Colonic mucosa (tissue), 4 donors: ENCODE measurements at places on chromosomes 12 and 14. TPM values are rescaled to one million over a fixed set of nuclear protein-coding genes. Genes with fewer than 3 reads are reported as not detected.

GRCh38 chr12:8658346-8658745 lies 4.3 kb downstream of the MFAP5 start:
- H3K27me3 ChIP-seq = no peaks in the 10 kb centered on the region
- H3K36me3 ChIP-seq = no peaks in the 10 kb centered on the region
- no peak overlapping the region for H3K4me3 ChIP-seq
- no peaks in the 10 kb centered on the region for H3K4me1 ChIP-seq

DNA sequence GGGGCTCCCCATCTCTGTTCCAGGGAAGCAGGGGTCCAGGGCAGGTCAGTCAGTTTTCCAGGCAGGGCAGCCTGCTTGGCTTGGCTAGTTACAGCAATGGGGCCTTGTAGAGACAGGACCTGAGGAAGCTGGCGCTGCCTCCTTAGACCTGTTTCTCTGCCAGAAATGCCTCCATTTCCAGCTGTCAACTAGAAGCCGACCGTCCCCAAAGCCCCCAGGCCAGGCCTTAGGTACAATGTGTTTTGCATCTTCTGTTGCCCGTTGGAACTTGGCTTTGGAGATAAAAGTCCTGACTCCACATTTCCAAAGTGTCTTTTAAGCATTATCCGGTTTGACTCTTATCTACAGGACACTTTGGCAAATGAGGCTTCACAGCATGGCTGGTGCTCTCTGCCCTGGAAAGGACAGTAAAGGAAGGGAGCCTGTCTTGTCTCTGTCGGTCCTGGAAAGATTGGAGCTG lies 42.6 kb downstream of the KRT80 start:
- no peak overlapping the region for H3K4me3 ChIP-seq
- no peaks in the 10 kb centered on the region for H3K36me3 ChIP-seq
- H3K27me3 ChIP-seq = no peaks in the 10 kb centered on the region
- H3K27ac ChIP-seq = peak overlapping the region; percentile 97
- H3K4me1 ChIP-seq = peaks cover 24% of the 10 kb centered on the region

- no peaks in the 10 kb centered on the region for H3K4me1 ChIP-seq
- no peak for DNase-seq
- no peak overlapping the region for H3K27ac ChIP-seq
- H3K4me3 ChIP-seq = no peak overlapping the region
- H3K36me3 ChIP-seq = no peaks in the 10 kb centered on the region
Observed at GRCh38 chr12:43198608-43199007, 353.4 kb downstream of the ADAMTS20 start.

DNA sequence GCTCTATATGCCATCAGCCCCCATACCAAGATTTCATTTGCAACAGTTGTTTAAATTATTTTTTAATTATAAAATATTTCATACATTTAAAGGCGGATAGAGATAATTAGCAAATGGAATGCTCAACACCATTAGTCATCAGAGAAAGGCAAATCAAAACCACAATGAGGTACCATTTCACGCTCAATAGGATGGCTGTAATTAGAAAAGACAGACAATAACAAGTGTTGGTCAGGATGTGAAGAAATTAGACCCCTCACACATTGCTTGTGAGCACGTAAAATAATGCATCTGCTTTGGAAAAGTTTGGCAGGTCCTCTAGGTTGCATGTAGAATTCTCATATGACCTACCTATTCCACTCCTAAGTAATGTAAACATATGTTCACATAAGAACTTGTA lies 35.3 kb upstream of the EPS8 start:
- no peaks in the 10 kb centered on the region for H3K36me3 ChIP-seq
- no peaks in the 10 kb centered on the region for H3K27me3 ChIP-seq
- H3K27ac ChIP-seq = no peak overlapping the region
- no peaks in the 10 kb centered on the region for H3K4me1 ChIP-seq
- no peak for DNase-seq

DNA sequence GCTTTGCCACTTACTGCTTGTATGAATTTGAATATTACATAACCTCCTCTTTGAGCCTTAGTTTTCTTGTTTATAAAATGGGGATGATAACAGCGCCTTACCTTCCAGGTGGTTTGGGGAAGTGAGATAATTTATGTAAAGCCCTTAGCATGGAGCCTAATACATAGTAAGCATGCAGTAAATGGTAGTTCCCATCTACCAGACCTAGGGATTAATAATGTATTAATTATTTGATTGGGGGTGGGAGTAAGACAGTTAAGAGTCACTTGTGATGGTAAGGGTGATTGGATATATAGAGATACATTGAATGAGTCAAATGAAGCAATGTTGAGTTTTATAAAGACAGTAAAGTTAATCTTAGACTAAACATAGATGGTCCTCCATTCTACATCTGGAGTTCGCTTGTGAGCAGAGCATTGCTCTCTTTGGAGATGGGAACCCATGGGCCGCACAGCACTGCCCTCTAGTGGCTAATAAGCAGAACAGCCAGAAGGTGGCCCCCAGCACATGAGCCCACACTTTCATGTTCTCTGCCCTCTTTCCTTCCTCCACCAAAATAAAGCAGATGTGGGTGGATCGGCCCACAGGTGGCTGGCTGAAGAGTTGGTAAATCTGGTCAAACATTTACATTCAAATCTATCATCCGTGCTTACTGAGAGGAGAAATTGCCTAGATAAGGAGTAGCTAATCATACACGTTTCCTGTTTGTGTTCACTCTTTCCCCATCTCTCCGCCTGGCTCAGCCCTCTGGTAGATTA lies 26.5 kb upstream of the TAMALIN start:
- H3K27ac ChIP-seq = no peak overlapping the region
- H3K27me3 ChIP-seq = no peaks in the 10 kb centered on the region
- no peak overlapping the region for H3K4me3 ChIP-seq
- peaks cover 27% of the 10 kb centered on the region for H3K36me3 ChIP-seq
- peak; percentile 70 for DNase-seq
- no peaks in the 10 kb centered on the region for H3K4me1 ChIP-seq

DNA sequence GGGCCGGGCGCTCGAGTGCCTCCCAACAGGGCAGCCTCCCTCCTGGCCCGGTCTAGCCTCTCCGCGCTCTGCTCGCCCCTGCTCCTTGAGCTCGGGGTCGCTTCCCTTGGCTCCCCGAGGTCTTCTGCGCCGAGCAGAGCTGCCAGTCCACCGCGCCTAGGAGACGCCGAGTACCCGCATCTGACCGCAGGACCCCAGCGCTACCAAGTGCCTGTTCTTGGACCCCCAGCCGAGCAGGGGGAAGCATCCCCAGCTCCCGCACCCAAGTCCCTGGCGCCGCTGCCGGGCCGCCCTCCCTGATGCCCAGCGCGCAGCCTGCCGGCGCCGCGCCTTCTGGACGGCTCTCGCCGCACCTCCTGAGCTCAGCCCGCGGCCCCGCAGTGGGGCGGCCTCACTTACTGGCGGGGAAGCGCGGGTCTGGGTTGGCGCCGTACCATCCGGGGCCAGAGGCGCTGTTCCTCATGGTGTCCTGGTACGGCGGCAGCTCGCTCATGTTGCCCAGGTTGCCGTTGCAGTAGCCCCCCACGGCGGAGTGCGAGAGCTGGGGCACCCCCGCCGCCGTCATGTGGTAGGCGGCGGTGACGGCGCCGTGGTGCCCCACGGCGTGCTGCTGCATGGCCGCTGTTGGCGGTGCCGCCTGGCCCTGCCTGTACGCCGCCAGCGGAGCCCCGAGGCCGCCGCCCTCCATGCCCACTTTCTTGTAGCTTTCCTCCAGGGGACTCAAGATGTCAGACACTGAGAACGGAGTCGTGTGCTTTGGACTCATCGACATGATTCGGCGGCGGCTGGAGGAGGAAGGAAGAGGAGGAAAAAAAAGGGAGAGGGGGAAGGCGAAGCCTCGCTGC lies 1.2 kb downstream of the NKX2-1 start:
- no peak overlapping the region for H3K27ac ChIP-seq
- no peaks in the 10 kb centered on the region for H3K36me3 ChIP-seq
- H3K4me1 ChIP-seq = peaks cover 12% of the 10 kb centered on the region
- peak overlapping the region; percentile 3 for H3K4me3 ChIP-seq

DNA sequence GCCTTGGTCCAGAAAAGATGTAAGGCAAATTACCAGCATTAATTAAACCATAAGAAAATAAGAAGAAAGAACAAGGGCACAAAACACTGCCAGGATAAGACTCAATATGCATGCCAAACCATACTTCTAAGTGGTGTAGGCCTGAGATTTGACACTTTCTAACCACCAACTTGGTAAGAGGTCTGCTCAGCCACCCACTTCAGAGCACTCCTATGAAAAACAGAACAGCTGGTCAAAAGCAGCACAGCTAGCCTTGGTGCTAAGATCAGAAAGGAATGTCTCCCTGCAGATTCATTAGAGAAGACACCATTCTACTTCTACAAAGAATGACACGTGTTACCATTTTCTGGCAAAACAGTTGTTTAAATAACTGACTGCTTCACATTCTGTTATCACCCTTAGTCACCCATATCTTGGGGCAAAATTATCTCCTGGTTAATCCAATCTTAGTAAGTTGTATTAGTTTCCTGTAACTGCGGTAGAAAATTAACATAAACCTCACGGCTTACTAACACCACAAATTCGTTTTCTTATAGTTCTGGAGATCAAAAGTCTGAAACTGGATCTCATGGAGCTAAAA lies 13.2 kb downstream of the RPS6KA5 start:
- H3K27ac ChIP-seq = no peak overlapping the region
- no peak overlapping the region for H3K4me3 ChIP-seq
- H3K4me1 ChIP-seq = no peaks in the 10 kb centered on the region
- no peak for DNase-seq
- H3K27me3 ChIP-seq = no peaks in the 10 kb centered on the region
- no peaks in the 10 kb centered on the region for H3K36me3 ChIP-seq

DNA sequence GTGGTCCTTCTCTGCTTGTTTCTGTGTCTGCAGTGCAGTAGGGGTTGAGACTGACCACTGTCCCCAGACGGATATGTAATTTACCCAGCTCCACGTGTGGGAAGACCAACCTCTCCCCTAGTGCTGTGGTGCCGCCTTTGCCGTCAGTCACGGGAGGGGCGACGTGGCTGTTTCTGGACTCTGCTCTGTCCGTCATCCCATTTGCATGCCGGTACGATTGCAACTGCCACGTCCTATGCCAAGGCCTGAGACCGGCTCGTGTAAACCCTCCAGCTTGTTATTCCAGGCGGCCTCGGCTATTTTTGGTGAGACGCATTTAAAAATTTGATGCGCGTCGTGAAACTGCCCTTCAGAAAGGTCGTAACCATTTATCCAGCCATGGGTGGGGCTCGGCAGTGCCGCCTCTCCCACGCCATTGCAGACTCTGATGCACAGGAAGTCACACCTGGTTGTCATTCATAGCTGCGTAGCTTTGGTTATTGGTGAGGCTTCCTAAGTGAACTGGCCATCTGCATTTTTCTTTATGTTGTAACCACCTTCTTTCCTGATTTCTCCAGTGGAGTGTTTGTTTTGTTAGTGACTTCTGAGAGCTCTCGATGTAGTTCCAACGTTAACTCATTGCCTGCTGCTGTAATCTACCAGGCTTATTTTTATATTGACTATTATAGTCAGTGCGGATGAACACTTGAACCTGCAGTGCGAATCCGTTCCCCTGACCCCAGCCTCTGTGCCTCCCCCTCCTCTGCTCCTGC lies 75.1 kb downstream of the ADGRD1 start:
- H3K27ac ChIP-seq = no peak overlapping the region
- DNase-seq = no peak
- no peaks in the 10 kb centered on the region for H3K36me3 ChIP-seq
- no peaks in the 10 kb centered on the region for H3K4me1 ChIP-seq
- H3K27me3 ChIP-seq = no peaks in the 10 kb centered on the region
- no peak overlapping the region for H3K4me3 ChIP-seq

- H3K27me3 ChIP-seq = no peaks in the 10 kb centered on the region
- no peaks in the 10 kb centered on the region for H3K4me1 ChIP-seq
- H3K4me3 ChIP-seq = no peak overlapping the region
Observed at GRCh38 chr14:79986251-79986650, 225.1 kb downstream of the DIO2 start.

DNA sequence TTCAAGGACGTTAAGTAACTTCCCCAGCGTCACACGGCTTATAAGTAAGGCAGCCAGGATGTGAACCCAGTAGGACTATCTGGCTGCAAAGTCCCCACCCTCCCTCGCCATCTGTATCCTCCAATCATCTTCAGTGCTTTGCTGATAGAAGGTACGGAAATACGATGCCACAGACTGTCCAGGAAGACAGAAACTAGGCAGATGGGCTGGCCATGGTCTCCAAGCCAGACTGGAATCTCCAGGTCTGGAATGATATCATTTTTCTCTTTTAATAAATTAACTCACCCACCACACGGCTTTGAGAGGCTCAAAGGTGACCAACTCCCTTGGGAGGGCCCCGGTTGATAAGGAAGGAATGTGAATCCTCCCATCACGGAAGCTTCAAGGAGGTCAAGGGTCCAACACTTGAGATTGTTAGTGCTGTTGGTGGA lies 16.3 kb upstream of the BDKRB1 start:
- DNase-seq = peak; percentile 79
- H3K36me3 ChIP-seq = peaks cover 6% of the 10 kb centered on the region
- H3K4me1 ChIP-seq = no peaks in the 10 kb centered on the region
- peak overlapping the region; percentile 64 for H3K27ac ChIP-seq
- no peaks in the 10 kb centered on the region for H3K27me3 ChIP-seq

- H3K4me3 ChIP-seq = no peak overlapping the region
- no peak for DNase-seq
- no peaks in the 10 kb centered on the region for H3K4me1 ChIP-seq
- H3K27ac ChIP-seq = no peak overlapping the region
- no peaks in the 10 kb centered on the region for H3K27me3 ChIP-seq
Observed at GRCh38 chr12:46101485-46101869, 111.1 kb upstream of the SCAF11 start.

DNA sequence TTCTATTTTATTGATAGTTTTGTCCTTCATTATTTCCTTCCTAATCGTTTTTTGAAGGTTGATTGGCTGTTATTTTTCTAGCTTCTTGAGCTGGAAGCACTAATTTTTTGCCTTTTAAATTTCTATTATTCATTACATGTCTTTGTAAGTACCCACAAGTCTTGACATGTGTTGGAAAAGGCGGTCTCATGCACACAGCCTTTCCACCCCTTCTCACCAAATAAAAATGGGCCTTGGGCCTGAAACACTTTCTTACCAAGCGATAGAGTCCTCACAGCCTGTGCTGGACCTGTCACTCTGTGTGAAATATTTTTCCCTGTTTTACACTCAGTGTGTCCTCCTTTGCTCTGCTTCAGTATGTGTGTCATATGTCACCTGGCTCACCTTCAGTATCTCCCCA lies 9.9 kb downstream of the ETNK1 start:
- H3K4me1 ChIP-seq = no peaks in the 10 kb centered on the region
- no peak overlapping the region for H3K27ac ChIP-seq
- no peaks in the 10 kb centered on the region for H3K27me3 ChIP-seq
- DNase-seq = no peak
- no peaks in the 10 kb centered on the region for H3K36me3 ChIP-seq

- H3K27me3 ChIP-seq = no peaks in the 10 kb centered on the region
- H3K4me1 ChIP-seq = no peaks in the 10 kb centered on the region
- H3K27ac ChIP-seq = no peak overlapping the region
- no peaks in the 10 kb centered on the region for H3K36me3 ChIP-seq
Observed at GRCh38 chr12:30970559-30971197, 44.1 kb downstream of the TSPAN11 start.

The RDH12 gene
- not detected for total RNA-seq

The STAC3 gene
- total RNA-seq = 1.9 TPM

The PTPN6 gene
- 44.8 TPM for total RNA-seq
